DMS153 (cell line): ENCODE measurements at places on chromosomes 12 and 14.

- DNase-seq, result no peak
These were observed 1.8 kb downstream of the TMCC3 start for GRCh38 chr12:94648578-94648977.

DNA sequence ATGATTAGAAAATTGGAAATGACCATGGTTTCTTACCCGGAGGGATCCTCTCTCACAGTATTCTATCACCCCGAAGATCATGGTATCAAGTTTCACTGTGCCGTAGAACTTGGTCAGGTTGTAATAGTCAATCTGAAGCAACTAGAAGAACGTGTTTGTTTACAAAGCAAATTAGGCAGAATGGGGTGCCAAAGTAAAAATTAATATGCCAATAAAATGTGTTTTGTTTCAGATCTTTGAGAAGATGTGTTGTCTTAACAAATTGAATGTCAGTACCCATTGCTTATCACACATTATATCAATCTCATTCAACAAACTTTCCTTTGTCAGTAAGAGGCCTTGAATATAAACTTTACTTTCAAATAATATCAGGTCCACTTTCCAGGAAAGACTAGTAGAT lies 45.0 kb downstream of the GUCY2C start:
- no peak for DNase-seq

GRCh38 chr14:68865542-68865941 lies 72.7 kb upstream of the ZFP36L1 start:
- no peak for DNase-seq

DNA sequence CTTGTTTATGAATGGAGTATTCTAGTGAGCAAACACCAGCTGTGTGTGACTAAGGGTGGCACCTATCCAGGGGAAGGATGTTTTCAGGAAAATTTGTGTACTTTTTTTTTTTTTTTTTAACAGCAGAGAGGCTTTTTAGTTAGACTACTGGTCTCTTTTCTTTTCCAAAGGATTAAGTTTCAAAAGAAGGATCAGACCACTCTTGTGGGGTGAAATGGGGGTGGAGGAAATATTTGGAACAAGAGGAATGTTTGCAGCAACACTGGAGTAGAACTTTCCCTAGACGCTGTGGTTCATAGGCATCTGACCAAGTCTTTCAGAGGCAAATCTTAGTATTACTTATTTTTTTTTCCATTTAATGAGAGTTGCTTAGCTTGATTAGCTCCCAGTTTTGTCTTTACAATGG lies 21.1 kb downstream of the NUBPL start:
- DNase-seq, result no peak

GRCh38 chr12:14564336-14564959 lies 3.2 kb downstream of the PLBD1 start:
- no peak for DNase-seq

DNA sequence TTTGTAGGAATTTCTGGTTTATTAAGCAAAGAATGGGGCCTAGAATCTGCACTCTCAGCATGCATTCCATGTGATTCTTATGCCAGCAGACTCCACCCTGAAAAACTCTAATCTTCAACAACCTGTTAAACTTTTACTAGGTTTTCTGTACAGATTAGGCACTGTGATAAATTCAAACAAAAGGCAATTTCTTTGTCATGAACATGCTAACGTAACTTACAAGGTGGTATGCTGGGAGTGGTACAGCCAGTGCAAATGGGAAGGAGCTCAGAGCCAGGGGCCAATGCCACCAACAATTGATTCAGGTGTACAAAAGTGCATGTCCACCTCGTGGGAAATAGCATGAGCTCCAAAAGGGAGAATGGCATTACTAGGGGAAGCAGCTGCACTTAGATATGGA lies 83.0 kb downstream of the PPFIBP1 start:
- no peak for DNase-seq

GRCh38 chr12:24550609-24551008 lies 398.3 kb downstream of the BCAT1 start:
- no peak for DNase-seq

- DNase-seq, result no peak
These were observed 723 bp downstream of the SIVA1 start for GRCh38 chr14:104753528-104754212.

DNA sequence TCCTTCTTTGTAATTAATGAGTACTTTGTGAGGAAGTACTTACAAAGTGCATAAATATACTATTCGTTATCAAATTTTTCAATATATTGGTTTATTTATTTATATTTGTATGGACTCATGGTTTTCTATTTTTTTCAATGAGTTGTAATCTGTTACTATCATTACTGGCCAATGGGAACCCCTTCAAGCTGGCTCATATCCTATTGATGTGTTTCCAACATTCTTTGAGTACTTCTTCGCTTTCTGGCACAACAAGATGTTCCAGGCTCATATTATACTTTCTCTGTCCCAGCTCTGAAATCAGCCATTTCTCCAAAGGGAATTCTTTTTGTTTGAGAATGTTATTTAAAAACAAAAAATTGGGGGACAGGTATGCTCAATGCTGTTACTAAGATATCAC lies 17.5 kb downstream of the YBX3 start:
- DNase-seq, result no peak

GRCh38 chr14:22420598-22421186 lies 168.3 kb downstream of the DAD1 start:
- DNase-seq, result no peak

DNA sequence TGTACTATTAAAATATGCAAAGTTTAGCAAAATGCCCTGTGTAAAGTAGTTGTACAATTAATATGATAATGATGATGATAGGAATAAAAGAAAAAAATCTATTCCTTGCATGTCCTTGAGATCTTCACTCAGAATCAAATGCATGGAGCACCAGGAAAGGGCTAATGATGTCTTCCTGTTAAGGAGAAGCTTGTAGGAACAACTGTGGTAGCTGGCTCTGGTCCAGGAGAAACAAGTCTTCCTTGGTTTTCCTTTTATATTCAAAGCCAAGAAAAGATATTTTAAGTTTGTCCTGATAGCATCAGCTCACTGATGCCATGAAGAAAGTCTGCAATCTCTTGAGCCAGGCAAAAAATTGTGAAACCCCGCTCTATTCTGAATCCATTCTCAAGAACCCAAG lies 138.9 kb downstream of the PIK3C2G start:
- no peak for DNase-seq

DNA sequence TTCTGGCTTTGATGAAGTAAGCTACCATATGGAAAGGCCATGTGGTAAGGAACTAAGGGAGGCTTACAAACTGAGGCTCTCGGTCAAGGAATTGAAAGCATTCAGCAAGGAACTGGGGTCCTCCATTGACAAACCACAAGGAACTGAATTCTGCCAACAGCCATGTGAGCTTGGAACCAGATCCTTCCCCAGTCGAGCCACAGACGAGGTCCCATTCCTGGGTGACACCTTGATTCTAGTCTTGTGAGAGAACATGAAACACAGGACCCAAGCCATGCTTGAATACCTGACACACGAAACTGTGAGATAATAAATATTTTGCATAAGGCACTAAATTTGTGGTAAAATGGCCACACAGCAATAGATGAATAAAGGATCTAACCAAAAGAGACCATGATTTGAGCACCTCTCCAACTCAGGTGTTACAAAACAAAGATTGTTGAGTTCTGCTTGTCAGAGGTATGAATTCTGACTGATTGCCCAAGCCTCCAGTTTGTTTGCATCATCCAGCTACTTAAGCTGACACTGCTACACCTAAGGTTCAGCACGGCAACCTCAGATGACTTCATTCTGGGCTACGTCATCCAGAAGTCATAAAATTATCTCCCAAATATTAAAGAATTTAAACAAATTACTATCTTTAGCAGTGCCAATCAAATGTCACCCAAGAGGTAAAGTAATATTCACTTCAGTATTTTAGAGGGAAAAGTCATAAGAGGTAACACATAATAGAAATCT lies 59.4 kb downstream of the GARIN6 start:
- no peak for DNase-seq

- DNase-seq, result no peak
These were observed 167.7 kb upstream of the PLXNC1 start for GRCh38 chr12:93980711-93981110.

DNA sequence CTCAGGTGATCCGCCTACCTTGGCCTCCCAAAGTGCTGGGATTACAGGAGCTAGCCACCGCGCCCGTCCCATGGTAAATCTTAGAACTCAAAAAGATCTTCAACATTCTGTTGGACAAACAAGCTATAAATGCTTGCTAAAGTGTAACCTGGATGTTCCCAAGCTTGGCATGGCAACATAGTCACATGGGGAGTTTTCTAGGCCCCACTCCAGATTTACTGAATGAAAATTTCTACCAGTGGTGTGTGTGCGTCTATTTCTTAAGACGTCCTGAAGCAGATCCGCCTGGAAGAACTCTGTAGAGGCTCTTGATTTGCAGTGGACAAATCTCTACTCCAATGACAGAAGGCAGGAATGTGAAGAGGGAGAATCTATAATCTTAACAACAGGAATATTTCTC lies 59.9 kb downstream of the ZFYVE21 start:
- DNase-seq, result no peak

DNA sequence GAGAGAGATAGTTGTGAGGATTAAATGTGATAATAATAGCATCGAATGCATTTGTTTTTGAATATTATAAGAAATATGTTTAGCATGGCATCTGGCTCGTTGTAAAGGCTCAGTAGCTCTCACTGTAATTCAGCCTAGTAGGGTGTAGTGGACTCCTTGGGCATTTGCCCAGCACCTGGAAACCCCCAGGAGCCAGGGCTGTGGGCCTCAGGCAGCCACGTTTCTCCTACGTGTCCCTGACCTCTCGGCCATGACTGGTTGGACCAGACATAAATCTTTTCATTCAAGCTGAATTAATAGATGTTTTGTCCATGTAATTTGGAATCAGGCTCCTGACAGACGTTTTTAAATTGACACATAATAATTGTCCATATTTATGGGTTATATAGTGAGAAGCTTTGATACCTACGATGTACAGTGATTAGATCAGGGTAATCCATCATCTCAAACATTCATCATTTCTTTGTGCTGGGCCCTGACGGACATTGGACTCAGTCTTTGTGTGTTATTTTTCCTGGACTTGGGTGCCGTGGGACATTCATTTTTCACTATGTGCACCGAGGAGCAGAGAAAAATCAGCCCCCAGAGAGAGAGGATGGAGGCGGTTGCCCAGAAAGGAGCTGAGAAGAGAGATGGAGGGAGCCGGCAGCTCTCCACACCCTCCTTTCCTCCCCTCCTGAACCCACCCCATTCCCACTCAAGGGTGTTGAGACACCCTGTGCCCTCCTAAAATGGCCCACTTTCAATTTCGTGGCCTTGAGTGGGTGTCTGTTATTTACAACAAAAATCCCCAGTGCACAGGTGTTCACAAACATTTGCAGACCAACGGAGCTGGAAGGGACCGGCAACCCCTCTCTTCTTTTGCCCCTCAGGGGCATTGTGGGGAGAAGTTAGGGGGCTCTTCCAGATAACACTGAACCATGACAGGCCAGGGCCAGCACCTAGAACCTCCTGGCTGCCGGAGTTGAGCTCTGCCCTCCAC lies 296.4 kb downstream of the DPF3 start:
- DNase-seq, result no peak

GRCh38 chr14:71466251-71466650 lies 466.0 kb upstream of the RGS6 start:
- DNase-seq, result no peak

- no peak for DNase-seq
These were observed 98.4 kb upstream of the RBM19 start for GRCh38 chr12:114064497-114064896.

- no peak for DNase-seq
These were observed 19.8 kb downstream of the LEMD3 start for GRCh38 chr12:65189028-65189718.

DNA sequence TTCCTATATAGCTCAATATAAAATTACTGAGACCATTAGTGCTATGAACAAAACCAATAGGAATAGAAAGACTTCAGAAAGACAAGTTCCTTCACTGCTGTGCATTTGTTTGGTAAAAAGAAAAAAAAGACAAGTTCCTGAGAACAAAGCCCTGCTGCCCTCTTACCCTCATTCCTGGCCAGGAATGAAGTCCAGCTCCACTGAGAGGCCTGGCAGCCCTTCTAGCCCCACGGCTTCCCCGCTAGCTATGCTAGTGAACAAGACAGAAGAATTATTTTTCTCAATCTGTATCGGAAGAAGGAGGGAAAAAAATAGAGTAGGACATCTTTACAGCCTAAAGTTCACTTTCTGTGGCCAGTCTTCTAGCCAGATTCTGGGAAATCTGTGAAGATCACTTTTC lies 1.6 kb downstream of the MFAP5 start:
- DNase-seq, result no peak

DNA sequence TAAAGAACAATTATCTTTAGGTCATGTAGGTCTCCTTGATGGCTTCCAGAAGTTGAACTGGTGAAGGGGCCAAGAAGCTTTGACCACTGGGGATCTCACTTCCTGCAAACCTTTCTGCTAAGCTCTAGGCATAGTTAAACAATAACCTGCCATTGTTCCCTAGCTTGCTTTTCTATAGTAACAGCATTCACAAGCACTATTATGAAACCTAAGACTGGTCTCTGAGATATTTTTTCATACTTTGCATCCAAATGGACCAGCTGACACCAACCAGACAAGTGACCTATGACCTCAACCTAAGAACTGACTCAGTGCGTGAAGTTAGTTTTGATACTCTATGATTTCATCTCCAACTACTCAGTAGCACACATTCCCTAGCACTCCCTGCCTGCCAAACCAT lies 129.1 kb downstream of the PTPRB start:
- no peak for DNase-seq

- no peak for DNase-seq
These were observed 845.4 kb downstream of the VRK1 start for GRCh38 chr14:97642631-97643030.

DNA sequence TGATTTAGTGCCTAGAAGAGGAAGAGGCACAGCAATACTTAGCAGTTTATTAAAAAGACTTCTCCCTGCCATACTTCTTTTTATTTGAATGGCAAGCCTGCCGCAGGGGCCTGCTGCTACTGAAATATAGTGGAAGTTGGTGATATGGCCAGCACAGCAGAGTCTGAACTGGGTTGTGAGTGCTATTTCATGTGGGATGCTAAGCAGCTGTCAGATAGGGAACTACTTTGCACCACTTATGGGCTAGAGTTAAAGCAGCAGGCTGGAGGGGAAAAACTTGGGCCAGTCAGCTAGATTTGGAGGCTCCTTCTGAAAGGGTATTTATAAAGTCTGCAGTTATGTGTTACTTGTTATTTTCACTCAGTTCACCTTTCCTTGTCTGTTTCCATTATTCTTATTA lies 299.0 kb upstream of the E2F7 start:
- DNase-seq, result no peak

GRCh38 chr14:65332141-65332871 lies 80.2 kb upstream of the FUT8 start:
- peak; percentile 25 for DNase-seq

- DNase-seq, result no peak
These were observed 103.1 kb downstream of the SCN8A start for GRCh38 chr12:51694146-51694545.

- DNase-seq, result no peak
These were observed 179.1 kb downstream of the LRIG3 start for GRCh38 chr12:58741226-58741625.

- DNase-seq, result no peak
These were observed 92.9 kb upstream of the FOXN3 start for GRCh38 chr14:89509891-89510290.
